ENCODE measurements at places on chromosomes 1 and 21.

GRCh38 chr1:5267603-5268235 lies 613.3 kb downstream of the AJAP1 start:
- no peak for DNase-seq

DNA sequence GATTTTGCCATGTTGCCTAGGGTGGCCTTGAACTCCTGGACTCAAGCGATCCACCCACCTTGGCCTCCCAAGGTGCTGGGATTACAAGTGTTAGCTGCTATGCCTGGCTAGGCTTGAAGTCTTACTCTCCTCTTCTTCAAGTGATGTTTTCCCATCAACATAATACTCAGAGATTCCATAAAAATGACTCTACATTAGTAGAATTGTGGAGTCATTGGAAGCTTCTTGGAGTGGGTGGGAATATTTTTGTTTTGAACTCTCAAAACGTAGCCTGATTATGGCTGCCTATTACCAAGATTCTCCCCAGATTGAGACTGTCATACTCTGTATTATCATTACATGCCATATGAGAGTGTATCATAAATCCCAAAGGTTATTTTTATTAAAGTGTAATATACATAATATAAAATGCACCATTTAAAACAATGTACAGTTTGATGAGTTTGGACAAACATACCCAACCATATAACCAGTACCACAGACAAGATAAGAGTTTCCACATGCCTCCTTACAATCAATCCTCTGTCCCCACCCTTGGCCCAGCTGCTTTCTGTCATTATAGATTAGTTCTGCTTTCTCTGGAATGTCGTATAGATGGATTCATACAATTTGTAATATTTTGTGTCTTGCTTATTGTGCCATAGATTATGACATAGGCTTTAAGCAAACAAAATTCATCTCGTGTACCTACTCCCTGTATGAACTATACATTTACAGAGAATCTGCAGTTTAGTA lies 8.0 kb upstream of the DNM3 start:
- DNase-seq: no peak

- DNase-seq: no peak
These were observed 4.9 kb upstream of the LRRC3 start for GRCh38 chr21:44450402-44450801.

GRCh38 chr1:212218911-212219310 lies 66.3 kb upstream of the PPP2R5A start:
- peak; percentile 81 for DNase-seq

DNA sequence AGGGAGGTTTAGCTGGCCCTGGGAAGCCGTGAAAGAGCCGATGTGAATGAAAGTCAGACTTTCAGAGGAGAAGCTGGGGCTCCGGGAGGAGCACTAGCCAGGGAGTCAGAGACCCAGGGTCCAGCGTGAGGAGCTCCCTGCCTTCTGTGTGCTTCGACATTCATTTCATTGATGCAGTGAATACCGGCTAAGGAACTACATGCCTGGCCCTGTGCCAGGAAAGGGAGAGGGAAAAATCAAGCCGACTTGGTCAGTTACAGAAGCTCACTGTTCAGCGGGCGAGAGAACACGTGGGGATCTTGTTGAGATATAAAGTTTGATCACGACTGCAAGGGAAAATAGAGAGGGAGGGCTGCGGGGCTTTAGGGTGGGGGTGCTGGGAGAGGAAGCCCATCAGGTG lies 76.7 kb upstream of the RUNX3 start:
- DNase-seq: peak; percentile 22

- no peak for DNase-seq
These were observed 4.4 kb upstream of the PHTF1 start for GRCh38 chr1:113763661-113764060.

DNA sequence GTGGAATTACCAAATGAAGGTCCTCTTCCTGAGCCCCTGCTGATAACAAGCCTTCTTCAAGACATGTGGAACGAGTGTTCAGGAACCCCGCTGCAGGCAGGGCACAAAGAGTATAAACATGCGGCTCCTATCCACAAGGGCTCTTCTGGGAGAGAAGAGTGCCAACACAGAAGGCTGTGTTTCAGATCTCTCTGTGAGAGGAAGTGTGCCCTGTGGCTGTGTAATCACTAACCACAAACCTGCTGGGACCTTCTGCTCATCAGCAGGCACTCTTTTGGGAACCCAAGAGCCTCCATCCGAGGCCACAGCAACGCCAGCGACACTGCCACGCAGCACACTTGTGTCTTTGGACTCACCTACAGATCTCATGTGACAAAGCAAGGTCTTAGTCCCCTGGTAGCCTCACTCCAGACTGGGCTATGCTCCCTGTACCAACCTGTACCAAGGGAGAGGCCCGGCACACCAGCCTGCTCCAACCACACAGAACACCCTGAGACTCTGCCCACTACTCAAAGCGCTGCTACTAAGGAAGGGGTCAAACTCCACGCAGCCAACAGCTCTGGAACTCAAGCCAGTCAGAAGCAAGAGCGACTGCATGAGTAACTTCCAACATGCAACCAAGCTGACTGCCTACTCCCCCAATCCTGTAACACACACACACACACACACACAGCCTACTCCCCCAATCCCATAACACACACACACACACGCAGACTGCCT lies 7.8 kb downstream of the PTTG1IP start:
- peak; percentile 7 for DNase-seq

- no peak for DNase-seq
These were observed at the start of gene FOXE3 for GRCh38 chr1:47415728-47416318. Gene FOXE3 (plus strand): TSS chr1:47416285. CDS start chr1:47416316, 31 bp downstream.

DNA sequence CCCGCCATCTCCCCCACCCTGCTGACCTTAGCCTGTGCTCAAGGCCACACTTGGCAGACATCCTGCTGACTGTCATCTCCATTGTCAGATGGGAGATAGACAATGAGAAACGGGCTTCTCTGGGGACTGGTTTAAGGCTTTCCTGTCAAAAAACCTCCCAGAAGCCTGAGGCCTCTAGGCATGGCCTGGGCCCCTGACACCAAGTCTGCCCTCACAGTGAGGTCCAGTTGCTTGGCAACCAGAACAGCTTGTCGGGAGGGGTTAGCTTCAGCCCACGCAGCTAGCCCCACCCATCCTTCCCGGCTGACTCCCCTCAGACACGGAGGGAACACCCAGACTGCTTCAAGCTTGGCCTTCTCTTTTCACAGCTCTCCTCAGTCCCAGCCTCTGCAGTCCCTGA lies 11.0 kb downstream of the PLEKHA6 start:
- no peak for DNase-seq

GRCh38 chr1:56413671-56414199 lies 165.6 kb downstream of the PLPP3 start:
- DNase-seq: no peak

- no peak for DNase-seq
These were observed 47.3 kb downstream of the EIF4G3 start for GRCh38 chr1:21129407-21129806.
